Activated T-cell treated with anti-CD3 and anti-CD28 coated beads, Interleukin-2, amount 50 U/mL, for 24 hours (primary cell): ENCODE measurements at places on chromosomes 3 and 15.

DNA sequence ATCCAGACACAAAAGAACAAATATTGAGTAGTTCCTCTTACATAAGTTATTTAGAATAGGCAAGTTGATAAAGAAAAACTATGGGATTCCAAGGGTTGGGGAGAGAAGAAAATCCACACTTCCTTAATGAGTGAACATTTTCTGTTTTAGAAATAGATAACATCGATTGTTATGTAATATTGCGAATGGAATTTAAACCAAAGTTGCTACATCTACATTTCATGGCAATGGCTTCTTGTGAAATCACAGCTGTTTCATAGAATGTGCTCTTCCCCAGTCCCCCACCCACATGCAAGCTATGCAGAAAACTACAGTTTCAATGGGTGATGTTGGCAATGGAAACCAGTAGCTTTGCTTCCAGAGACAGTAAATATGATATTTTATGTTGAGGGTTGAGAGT lies 1639.5 kb downstream of the SI start:
- DNase-seq = no peak

DNA sequence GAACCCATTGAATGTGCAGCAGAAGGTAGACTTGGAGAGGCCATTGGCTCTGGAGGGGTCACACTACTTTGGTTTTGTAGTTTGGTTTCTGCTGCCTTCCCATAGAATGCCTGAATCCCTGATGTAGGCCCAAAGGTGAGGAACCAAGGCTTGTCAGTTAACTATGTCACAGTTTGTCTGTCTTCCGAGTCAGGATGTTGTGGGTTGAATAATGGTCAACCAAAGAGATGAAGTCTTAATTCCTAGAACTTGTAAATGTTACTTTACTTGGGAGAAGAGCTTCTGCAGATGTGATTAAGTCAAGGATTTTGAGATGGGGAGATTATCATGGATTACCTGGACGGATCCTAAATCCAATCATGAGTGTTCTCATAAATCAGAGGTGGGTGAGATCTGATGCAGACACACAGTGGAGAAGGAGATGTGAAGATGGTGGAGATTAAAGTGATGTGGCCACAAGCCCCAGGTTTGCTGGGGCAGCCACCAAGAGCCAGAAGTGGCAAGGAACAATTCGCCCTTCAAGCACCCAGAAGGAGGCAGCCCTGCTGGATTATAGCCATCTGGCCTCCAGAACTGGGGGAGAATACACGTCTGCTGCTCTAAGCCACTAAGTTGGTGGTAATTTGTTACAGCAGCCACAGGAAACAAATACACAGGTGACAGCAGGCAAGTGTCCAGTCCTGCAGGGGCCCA lies 2.3 kb upstream of the CCR8 start:
- DNase-seq = no peak

GRCh38 chr3:5292512-5292911 lies 105.0 kb downstream of the EDEM1 start:
- DNase-seq = no peak

GRCh38 chr3:174949523-174949922 lies 90.4 kb downstream of the NAALADL2 start:
- no peak for DNase-seq

DNA sequence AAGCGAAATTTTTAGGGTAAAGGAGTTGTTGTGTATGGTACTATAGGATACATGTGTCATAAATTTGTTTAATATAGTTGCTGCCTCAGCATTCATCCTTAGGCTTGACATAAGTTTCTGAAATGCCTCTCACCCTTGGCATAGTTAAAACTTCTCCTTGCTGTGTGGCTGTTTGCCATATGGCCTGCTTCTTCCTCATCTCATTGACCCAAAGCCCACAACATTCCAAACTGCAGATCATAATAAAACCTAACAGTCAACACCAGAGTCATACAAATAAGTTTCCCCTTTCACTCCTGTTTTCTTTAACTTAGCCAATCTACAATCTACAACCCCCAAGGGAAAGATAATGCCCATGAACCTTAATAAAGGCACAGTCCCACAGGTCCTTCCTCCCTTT lies 136.6 kb downstream of the TMCC1 start:
- DNase-seq = no peak

DNA sequence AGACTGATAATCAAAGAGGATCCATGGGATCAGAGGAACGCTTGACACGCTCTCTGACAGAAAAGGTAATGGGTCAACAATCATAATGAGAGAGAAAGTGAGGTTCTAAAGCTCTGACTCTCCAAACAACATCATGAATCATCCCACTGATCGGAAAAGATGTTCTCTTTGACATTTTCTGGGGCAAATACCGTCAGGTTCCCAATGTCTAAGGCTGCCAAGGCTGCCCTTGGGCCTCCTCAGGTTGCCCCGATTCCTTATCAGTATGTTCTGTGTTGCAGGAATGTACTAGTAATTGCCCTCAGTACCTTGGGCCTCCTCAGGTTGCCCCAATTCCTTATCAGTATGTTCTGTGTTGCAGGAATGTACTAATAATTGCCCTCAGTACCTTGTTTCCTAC lies 60.9 kb downstream of the NPTN start:
- no peak for DNase-seq

GRCh38 chr3:10835406-10835805 lies 19.4 kb downstream of the SLC6A11 start:
- no peak for DNase-seq

DNA sequence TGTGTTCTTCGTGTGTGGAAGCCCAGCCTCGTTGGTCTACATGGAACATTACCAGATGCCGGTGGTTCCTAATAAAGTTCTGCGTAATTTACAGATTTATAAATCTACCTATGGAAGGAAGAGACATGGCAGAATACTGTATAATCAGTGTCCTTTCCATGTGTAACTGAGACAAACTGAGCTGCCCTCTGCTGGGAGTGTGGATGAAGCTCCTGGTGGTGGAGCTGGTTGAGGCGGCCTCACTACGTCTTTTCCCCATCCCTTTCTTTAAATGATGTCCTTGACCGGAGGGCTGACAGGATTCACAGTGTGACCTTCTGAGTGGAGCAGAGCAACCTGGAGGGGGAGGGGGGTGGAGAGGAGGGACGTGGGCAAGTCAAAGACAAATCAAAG lies 267.0 kb upstream of the CHRM5 start:
- DNase-seq = no peak

DNA sequence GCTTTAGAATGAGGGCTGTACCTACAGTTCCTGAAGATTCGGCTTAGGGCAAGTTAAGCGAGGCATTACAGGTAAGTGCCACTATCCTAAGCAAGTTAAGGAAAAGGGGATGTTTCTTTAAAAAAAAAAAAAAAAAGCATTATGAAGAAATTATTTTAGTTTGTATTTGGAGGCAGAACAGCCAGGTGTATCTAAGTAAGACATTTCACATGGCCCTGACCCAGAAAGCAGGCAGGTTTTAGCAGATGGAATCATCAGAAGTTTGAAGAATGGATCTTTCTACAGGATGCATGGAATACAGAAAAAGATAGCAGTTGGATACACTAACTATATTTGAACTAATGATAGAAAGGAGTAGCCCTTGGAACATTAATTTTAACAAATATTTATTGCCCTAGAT lies 105.6 kb downstream of the OSBPL10 start:
- no peak for DNase-seq

- no peak for DNase-seq
Observed at GRCh38 chr3:38722781-38723568, 73.5 kb upstream of the SCN5A start.

DNA sequence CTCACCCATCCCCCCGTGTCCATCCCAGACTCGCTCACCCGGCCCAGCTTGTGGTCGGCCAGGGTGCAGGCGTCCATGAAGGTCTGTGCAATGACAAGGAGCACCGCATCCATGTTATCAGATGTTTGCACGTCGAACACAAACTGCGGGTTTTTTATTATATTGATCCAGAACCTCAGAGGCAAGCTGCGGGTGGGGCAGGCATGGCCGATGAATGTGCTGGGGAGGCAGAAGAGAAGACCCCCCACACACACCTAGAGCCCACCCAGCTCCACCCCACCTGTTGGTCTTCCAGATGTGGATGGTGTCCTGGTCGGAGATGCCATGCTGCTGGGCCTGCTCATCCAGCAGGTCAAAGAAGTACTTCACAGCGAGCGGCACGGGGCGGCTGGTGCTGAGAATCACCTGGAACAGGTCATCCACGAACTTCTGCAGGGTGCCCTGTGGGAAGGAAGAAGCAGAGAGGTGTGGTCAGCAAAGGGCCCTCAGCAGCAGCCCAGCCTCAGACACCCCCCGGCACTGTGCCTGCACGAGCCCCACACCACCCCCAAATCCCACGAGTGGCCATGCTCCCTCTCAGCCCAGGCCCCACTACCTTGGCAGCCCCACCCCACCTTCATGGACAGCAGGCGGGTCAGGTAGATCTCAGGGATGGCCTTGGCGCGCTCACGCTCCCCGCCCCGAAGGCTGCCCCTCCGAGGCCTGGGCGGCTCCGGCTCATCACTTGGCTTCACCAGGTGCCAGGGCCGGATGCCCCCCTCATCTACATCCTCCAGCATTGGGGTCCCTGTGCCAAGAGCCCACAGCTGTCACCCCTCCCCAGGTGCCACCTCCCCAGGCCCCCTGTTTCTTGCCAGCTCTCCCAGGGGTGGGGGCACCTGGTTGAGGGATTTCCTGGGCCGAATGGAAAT lies 20.3 kb downstream of the PLXNB1 start:
- no peak for DNase-seq

GRCh38 chr3:180571831-180572598 lies 29.9 kb upstream of the TTC14 start:
- no peak for DNase-seq

DNA sequence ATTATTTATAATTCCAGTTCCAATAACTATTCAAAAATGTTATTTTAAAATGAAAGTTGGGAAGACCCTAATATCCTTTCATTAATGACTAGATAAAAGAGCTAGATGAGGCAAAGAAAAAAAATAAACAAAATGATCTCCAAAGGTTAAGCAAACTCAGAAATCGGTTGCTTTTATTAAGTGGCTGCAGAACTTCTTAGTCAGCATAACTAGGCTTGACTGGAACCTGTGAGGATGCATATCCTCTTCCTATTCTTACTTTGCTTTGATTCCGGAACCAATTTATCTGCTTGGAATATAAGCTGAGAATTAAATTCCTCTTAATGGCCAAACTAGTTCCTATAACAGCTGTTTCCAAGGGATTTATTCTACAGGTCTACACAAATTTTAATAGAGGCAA lies 10.7 kb downstream of the GAP43 start:
- DNase-seq = no peak

DNA sequence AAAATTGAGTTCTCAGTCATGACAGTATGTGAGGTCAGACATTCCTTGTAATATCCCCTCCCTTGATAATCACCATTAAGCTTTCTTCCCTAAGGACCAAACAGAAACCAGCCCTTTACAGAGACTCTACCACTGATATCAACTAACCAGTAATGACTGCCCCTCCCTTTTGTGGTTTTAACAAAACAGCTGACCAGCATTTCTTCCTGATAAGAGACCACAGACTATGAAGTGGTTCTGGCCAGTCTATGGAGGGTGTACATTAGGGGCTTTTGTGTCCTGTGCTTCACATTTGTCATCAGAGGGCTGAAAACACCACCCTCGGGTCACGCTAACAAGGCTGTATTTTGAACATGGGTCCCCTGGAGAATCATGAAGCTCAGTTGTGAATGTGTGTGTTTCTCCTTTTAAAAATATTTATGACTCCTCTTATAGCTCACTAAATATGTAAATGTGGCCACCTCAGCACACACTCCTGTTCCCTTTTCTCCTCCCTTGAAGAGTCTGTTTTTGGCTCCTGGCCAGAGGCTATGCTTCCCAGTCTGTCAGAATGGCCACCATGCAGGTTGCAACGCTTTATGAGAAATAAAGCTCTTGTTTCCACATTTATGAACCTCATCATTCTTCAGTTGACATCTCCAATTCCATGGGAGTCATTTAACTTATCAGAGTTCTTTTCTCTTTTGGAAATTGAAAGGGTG lies 239.3 kb downstream of the CPNE4 start:
- DNase-seq = no peak

GRCh38 chr3:42061713-42062380 lies 29.3 kb upstream of the TRAK1 start:
- no peak for DNase-seq

- no peak for DNase-seq
Observed at GRCh38 chr3:108412121-108412750, 98.2 kb downstream of the MYH15 start.
